ENCODE measurements at places on chromosomes 2 and 18. TPM values are rescaled to one million over a fixed set of nuclear protein-coding genes. Genes with fewer than 3 reads are reported as not detected.

RPRM gene
- not detected for total RNA-seq

ABCG8 gene
- total RNA-seq = not detected

PLCL1 gene
- total RNA-seq = not detected

- no peak for DNase-seq
Measured at GRCh38 chr2:156615836-156616322, 179.7 kb downstream of the GPD2 start.

DPP4 gene
- total RNA-seq = 3.1 TPM

RTP5 gene
- total RNA-seq = not detected

CRYBA2 gene
- 0.20 TPM for total RNA-seq

DNA sequence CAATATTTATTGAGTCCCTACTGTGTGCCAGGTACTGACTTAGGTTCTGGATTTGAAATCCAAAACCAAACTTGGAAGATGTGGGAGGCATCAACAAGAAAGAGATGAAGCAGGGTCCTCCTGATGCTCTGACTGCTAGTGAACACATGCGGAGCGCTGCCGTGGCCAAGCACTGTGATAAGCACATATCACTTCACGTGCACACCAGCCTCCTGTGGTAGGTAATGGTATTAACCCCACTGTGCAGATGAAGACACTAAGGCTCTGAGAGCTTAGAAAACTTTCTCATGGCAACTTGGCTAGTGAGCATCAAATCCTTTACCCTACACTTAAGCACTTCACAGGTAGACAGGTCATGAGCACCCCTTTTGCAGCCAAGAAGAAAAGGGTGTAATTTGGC, 216.1 kb downstream of the HAUS1 start:
- no peak for DNase-seq

ALK gene
- 0.12 TPM for total RNA-seq

ATP6V1B1 gene
- total RNA-seq = 0.68 TPM

PTH2R gene
- total RNA-seq = not detected

FEV gene
- not detected for total RNA-seq

NTSR2 gene
- total RNA-seq = not detected

- DNase-seq = peak; percentile 13
Measured at GRCh38 chr18:12256951-12257350, 2.8 kb downstream of the CIDEA start.

POTEC gene
- not detected for total RNA-seq

ERMN gene
- not detected for total RNA-seq

GRCh38 chr2:152861349-152861942, 143.0 kb downstream of the ARL6IP6 start:
- DNase-seq = peak; percentile 10

ETAA1 gene
- total RNA-seq = 26.3 TPM

GRCh38 chr2:239577935-239578334, 177.1 kb upstream of the HDAC4 start:
- DNase-seq = no peak

MC5R gene
- total RNA-seq = 0.49 TPM

DNA sequence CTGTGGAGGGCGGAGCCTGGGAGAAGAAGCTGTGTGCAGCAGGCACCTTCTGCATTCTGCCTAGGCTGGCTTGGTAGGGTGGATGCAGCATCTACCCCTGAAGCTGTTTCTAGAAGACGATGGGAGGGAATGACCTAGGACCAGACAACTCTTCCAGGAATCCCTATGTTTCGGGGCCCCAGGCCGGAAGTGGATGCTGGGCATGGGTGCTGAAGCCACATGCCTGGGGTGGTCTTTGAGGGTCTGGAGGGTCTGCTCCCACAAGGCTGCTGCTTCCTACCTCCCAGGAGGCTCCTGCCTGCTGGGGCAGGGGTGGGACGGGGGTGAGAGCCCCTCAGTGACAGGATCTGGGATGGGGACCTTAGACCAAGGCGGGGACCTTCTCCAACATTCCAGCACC, 61.0 kb downstream of the CIB4 start:
- DNase-seq = no peak

VWC2L gene
- not detected for total RNA-seq

FAM124B gene
- total RNA-seq = not detected

- DNase-seq = no peak
Measured at GRCh38 chr2:203987959-203988358, 51.4 kb downstream of the ICOS start.

GPD2 gene
- total RNA-seq = 103 TPM

GRCh38 chr2:64522843-64523428, 1.2 kb upstream of the AFTPH start:
- peak; percentile 81 for DNase-seq

- no peak for DNase-seq
Measured at GRCh38 chr2:126518196-126518595, 137.8 kb upstream of the GYPC start.

- no peak for DNase-seq
Measured at GRCh38 chr18:50071397-50071796, 123.5 kb downstream of the MYO5B start.

DUSP19 gene
- 2.1 TPM for total RNA-seq

DNA sequence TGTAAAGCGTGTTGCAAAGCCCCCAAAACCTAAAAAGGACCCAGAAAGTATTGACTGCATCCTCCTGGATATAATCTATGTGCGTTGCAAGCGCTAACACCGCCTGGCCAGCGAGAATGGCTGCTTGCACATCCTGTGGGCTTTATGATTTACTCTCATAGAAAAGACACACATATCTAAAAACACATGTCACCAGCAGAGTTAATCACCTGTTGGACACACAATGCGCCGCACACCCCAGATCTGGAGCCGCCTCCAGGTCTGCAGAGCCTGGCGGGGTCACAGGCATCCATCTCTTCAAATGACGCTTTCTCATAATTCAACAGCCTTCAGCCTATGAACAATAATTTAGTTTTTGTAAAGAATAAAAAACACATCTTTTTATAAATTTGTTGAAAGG, 186.5 kb downstream of the RTP5 start:
- DNase-seq = no peak

DNA sequence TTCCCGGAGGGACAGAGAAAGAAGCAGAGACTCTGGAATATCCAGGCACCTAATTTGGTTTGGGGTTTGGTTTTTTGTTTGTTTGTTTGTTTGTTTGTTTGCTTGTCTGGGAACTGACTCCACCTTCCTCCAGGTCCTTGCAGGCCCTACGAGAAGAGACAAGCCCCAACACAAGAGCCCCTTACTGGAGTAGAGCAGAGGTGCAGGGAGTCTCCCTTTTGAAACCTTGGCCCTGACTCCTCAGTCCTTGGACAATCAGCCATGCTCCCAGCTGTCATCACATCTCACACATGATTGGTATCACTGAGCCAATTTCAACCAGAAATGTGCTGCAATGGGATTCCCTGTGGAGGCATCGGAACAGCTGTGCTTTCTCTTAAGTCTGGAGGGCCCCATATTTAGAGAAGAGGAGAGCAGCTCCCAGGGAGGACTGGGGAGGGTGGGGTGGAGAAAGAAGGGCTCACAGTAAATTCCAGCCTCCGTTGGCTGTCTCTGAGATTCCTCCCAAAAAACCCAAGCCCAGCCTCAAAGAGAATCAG, 279.9 kb upstream of the NCKAP5 start:
- no peak for DNase-seq

GRCh38 chr2:529424-529823, 147.8 kb downstream of the TMEM18 start:
- DNase-seq = peak; percentile 26

- peak; percentile 13 for DNase-seq
Measured at GRCh38 chr2:31886700-31887099, 124.1 kb downstream of the MEMO1 start.

LDLRAD4 gene
- 0.24 TPM for total RNA-seq

PSMA8 gene
- not detected for total RNA-seq

DNA sequence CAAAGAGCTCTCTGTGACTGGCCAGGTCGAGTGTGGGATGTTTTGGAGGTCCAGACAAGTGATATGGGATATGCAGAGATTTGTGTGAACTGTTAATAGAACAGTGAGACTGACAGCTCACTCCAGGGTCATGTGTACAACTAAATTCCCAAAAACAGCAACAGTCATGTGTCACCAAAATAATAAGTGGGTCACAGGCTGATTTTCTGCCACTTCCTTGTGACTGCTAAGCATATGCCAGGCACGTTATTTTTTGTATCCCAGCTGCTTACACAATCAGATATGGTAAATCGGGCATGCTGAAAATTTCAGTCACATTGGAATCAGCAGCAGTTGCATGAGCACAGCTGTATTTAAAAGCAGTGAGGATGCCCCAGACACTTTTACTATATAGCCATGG, 198.7 kb downstream of the PTGR3 start:
- DNase-seq = no peak

GRCh38 chr2:147033044-147033443, 811.8 kb upstream of the ACVR2A start:
- peak; percentile 17 for DNase-seq

DNA sequence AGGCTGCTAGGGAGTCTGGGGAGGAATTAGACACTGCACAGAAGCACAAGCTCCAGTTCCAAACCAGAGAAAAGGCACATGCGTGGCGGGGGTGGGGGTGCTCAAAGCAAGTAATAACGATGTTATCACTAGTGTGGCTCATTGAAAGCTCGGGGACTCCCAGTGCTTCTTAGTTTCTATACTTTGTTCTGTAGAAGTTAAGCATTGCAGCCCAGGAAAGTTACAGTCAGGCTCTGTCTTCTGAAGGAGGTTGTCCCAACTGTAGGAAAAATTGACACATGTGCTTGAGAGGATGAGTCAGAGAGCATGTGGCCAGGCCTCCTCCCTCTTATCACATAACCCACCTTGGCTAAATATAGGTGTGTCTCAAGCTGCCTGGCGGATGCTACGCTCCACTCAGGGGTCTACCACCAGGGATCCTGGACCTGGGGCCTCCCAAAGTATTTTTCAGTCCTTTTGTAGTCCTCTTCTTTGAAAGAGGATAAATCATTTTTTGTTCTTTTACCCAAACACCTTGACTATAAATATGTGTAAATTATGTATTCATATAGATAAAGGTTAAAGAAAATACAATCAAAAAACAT, 3.8 kb downstream of the GALNT5 start:
- peak; percentile 84 for DNase-seq

PAIP2B gene
- total RNA-seq = 0.49 TPM

GRCh38 chr2:182593394-182593975, 122.6 kb upstream of the DNAJC10 start:
- peak; percentile 53 for DNase-seq

GRCh38 chr18:73959352-73959751, 188.3 kb downstream of the FBXO15 start:
- peak; percentile 57 for DNase-seq

DNA sequence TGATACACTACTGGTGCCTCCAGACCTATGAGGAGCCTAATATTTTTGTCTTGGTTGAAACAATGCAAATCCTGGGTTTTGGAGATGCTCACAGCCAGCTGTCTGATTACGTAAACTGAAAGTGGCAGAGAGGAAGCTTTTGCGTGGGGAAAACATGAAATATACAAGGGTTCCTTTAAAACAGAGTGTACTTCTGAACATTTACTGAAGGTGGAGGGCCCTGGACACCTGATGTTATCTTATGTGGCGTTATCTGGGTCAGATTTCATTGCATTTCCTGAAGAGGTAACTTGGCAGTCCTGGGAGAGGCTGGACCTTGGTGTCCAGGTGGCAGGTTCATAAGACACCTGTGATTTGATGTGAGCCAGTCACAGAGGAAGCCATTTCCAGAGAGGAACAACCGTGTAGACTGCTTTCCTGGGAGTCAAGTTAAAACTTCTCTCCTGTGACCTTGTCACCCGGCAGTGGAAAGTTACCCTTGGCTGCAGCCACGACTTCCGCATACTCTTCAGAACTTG, 105.0 kb downstream of the NEDD4L start:
- DNase-seq = no peak

- DNase-seq = no peak
Measured at GRCh38 chr2:187206071-187206470, 242.0 kb downstream of the CALCRL start.

GRCh38 chr2:152071092-152071491, 27.8 kb downstream of the CACNB4 start:
- no peak for DNase-seq

MBP gene
- 9.5 TPM for total RNA-seq

- DNase-seq = peak; percentile 87
Measured at GRCh38 chr2:111071600-111072171, 49.0 kb upstream of the BCL2L11 start.

GRCh38 chr2:58834404-58834803, 593.3 kb upstream of the FANCL start:
- peak; percentile 8 for DNase-seq

GRCh38 chr2:128513961-128514283, 195.3 kb upstream of the HS6ST1 start:
- DNase-seq = no peak

- DNase-seq = no peak
Measured at GRCh38 chr2:43776324-43776723, 2.5 kb downstream of the DYNC2LI1 start.

OSR1 gene
- 3.6 TPM for total RNA-seq

DNA sequence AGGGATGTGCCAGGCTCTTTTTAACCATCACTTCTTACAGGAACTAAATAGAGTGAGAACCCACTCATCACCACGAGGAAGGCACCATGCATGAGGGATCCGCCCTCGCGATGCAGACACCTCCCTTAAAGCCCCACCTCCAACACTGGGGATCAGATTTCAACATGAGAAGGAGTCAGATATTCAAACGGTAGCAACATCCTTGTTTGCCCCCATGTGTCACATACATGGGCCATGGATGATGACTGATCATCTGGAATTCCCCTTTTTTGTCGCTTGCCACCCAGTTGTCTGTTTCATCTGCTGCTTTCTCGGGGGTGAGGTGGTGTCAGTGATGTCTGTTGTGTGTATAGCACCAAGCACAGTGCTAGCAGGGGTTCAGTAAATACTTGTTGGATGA, 57.9 kb downstream of the NCK2 start:
- peak; percentile 39 for DNase-seq

VIT gene
- total RNA-seq = 2.9 TPM

- no peak for DNase-seq
Measured at GRCh38 chr2:23436346-23437098, 51.5 kb downstream of the KLHL29 start.

DNA sequence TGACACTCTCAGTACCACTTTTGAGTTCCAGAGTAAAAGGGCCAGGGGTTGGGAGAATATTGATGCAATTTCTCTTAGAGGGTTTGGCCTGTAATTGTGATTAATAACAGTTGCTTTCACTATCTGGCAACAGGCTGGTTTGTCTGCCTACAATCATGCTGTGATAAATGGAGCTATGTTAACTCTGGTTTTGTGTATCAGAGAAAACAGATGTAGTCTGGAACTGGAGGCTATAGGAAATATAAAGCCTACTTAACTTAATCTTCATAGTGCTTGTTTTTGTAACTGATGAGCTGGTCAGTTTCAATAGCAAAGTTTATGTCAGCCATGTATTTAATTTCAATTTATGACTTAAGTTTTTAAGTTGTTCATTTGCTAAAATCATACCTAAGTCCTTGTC, 138.0 kb downstream of the AGPS start:
- no peak for DNase-seq

- no peak for DNase-seq
Measured at GRCh38 chr2:181300600-181301291, 156.4 kb upstream of the ITGA4 start.

GRCh38 chr2:196992466-196992865, 66.0 kb upstream of the PGAP1 start:
- DNase-seq = no peak

WDR12 gene
- 72.1 TPM for total RNA-seq
